ENCODE measurements at places on chromosomes 6 and 20.

- DNase-seq, result no peak
Measured at GRCh38 chr6:130982941-130983456, 80.0 kb downstream of the EPB41L2 start.

DNA sequence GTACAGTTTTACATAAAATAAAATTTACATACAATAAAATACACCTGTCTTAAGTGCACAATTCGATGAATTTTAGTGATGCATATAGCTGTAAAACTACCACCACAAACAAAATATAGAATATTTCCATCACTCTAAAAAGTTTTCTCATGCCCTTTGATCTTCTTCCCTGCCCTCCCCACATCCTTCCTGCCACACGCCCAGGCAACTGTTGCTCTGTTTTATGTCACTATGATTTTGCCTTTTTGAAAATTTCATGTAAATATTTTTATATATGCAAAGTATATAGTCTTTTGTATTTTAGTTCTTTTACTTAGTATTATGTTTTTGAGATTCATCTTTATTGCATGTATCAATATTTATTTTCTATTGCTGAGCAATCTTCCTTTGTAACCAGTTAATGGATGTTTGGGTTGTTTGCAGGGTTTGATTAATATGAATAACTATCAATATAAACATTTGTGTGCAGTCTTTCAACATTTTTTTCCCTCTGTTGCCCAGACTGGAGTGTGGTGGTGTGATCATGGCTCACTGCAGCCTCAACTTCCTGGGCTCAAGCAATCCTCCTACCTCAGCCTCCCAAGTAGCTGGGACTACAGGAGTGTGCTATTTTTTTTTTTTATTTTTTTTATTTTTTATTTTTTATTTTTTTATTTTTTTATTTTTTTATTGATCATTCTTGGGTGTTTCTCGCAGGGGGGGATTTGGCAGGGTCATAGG lies 23.8 kb upstream of the SAMHD1 start:
- peak; percentile 88 for DNase-seq

DNA sequence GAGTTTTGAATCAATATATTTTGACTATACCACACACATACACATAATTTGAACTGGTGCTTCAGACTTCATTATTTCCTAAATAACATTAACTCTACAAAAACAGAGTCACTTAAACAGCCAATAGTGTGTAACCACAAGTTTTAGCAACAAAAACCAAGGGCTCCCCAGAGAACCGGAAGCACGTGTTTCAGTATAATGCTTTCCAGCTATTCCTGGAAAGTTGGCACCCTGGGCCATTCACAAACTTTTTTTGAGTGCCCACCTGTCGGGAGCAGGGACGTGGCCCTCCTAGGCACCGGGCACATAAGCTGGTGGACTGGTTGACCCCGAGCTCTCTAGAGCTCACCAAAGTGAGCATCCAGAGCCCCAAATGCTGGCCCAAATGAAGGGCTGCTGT lies 1.9 kb upstream of the SLC35D3 start:
- DNase-seq, result no peak

GRCh38 chr20:17943343-17943742 lies 25.3 kb downstream of the SNX5 start:
- no peak for DNase-seq

- DNase-seq, result no peak
Measured at GRCh38 chr6:149061930-149062329, 255.6 kb upstream of the TAB2 start.
